Left kidney (tissue), 8 donors: ENCODE measurements at places on chromosomes 5 and 9. TPM values are rescaled to one million over a fixed set of nuclear protein-coding genes. Genes with fewer than 3 reads are reported as not detected.

CCL21 gene
- 18.3 TPM for polyA plus RNA-seq

SAXO1 gene
- polyA plus RNA-seq = 0.20 TPM

HSPB3 gene
- polyA plus RNA-seq = not detected

LIX1 gene
- polyA plus RNA-seq = 4.9 TPM

C9orf43 gene
- polyA plus RNA-seq = 2.3 TPM

PAXX gene
- polyA plus RNA-seq = 23.3 TPM

MAP3K1 gene
- 103 TPM for polyA plus RNA-seq

CSF1R gene
- polyA plus RNA-seq = 11.8 TPM

DNA sequence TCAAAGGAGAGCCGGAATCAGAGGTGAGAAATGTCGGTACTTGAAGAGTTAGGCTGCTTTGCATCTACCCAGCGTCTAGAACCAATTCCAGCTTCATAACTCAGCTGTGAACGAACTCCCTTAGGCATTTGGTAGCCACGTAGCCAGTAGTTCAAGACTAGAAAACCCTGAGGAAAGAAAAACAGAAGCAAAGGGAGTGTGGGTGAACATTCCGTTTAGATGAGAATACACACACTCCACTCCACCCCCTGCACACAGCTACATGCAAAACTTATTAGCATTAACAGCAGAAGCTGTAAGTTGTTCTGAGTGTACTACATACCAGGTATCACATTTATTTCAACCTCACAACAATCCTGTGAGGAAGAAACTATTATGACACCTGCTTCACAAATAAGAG lies 78.3 kb downstream of the SMIM23 start:
- DNase-seq = no peak

DNA sequence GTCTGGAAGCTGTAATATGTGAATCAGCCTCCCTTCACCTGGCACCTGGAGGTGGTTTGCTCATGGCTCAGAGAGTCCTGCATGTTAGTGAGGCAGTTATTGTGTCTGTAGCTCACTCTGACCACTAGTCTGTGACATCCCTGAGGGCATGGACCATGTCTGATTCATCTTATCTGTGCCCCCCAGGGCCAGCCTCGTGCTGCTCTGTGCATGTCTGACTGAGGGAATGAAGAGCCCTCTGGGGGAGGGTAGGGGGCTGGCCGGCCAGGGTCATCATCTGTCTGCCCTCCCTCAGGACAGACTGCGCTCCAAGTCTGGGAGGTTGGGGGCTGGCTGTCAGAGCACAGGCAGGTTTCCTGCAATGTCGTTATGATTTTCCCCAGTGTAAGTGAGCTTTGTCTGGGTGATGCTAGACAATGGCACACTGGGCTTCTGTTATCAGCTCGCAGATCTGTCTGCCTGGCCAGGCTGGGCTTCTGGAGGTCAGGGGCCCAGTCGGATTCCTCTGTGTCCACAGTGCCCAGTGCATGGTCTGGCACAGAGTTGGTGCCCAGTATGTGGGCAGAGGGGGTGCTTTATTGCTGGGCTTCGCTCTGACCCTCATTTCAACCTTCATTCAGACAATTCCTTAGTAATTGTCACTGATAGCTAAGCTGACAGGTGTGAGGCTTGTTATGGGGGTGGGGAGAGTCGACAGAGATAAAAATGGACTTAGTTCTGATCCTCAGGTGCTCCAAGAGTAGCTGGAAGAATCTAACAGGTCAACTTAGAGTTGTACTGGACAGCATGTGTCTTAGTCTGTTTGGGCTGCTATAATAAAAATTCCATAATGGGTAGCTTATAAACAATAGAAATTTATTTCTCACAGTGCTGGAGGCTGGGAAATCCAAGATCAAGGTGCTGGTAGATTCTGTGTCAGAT lies 85.7 kb upstream of the SHB start:
- no peak for DNase-seq

- no peak for DNase-seq
These were observed 123.7 kb downstream of the RANBP17 start for GRCh38 chr5:170985486-170985885.

GRCh38 chr9:77935211-77935610 lies 96.4 kb downstream of the GNAQ start:
- no peak for DNase-seq

- peak; percentile 44 for DNase-seq
These were observed 74.0 kb downstream of the UBAP1 start for GRCh38 chr9:34252670-34253459.

- no peak for DNase-seq
These were observed 80.7 kb downstream of the PRRT1B start for GRCh38 chr9:131625790-131626670.

- no peak for DNase-seq
These were observed 8.8 kb downstream of the FGF18 start for GRCh38 chr5:171428168-171428696.

- DNase-seq = no peak
These were observed 216.3 kb downstream of the TTLL11 start for GRCh38 chr9:121876658-121877271.

- DNase-seq = no peak
These were observed 108.4 kb upstream of the SGCD start for GRCh38 chr5:156218367-156219158.

GRCh38 chr9:134834957-134835419 lies 45.6 kb upstream of the FCN2 start:
- no peak for DNase-seq

GRCh38 chr5:33934176-33934575 lies 2.0 kb upstream of the RXFP3 start:
- no peak for DNase-seq

DNA sequence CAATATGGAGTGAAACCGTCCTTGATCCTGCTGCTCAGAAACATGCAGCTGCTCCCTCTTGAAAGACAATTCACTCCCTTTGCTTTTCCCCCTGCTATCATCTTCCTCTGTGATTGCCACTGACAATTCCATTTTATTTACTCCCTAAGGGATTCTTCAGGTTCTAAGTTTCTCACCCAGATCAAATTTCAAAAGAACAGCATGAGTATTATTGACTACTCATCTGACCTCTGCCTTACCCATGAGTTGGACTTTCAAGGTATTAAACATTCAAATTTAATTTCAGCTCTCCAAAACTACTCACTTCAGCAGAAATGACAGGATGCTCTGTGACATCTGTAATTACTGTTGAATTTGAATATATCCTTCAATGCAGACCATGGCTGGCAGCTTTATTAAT lies 236.5 kb upstream of the HAPLN1 start:
- DNase-seq = no peak

DNA sequence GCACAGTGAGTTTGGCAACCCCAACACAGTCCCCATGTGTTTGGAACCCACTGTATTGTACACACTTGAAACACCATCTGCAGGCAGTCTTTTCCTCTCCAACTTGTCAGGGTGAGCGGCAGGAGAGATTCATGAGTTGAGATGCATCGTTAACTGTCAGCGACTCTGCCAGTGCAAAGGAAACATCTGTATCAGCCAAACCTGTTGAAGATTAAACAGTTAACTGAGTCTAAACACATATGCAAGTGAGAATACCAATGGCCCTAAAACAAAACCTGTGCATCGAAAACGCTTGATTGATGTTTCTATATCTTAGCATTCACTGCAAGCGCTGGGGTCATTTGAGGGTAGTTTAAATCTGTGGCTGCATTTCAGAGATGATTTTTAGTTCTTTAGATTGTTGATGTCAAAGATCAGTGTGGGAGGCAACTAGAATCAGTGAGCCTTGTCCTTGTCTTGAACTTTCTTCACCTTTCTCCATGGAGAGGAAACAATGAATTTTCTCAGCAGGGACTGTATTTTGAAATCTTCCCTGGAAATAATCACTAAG lies 41.3 kb upstream of the PAM start:
- DNase-seq = peak; percentile 68

DNA sequence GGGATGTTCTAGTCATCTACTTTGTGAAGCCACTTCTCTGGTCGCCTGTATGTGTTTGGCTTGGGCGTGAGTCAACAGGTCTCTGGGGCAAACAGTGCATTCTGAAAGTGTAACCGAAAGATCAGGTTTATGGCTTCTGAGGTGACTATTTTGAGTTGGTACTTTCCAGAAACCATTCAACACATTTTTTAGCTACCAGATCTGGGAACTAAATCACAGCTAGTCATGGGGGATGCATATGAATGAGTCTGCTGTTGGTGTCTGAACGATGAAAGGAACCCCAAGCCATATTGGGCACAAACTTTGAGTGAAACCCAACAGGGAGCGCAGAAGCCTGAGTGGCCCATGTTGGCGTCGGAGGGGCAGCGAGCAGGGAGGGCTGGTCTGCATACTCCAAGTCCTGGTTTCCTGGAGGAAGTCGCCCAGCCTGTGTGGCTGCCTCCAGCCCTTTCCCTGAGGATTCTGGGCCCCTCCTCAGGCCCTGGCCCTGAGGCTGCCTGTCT lies 35.3 kb downstream of the UBE2QL1 start:
- DNase-seq = no peak

GRCh38 chr9:13726746-13727145 lies 447.3 kb upstream of the MPDZ start:
- DNase-seq = no peak

GRCh38 chr5:93636837-93637236 lies 53.8 kb downstream of the NR2F1 start:
- no peak for DNase-seq

DNA sequence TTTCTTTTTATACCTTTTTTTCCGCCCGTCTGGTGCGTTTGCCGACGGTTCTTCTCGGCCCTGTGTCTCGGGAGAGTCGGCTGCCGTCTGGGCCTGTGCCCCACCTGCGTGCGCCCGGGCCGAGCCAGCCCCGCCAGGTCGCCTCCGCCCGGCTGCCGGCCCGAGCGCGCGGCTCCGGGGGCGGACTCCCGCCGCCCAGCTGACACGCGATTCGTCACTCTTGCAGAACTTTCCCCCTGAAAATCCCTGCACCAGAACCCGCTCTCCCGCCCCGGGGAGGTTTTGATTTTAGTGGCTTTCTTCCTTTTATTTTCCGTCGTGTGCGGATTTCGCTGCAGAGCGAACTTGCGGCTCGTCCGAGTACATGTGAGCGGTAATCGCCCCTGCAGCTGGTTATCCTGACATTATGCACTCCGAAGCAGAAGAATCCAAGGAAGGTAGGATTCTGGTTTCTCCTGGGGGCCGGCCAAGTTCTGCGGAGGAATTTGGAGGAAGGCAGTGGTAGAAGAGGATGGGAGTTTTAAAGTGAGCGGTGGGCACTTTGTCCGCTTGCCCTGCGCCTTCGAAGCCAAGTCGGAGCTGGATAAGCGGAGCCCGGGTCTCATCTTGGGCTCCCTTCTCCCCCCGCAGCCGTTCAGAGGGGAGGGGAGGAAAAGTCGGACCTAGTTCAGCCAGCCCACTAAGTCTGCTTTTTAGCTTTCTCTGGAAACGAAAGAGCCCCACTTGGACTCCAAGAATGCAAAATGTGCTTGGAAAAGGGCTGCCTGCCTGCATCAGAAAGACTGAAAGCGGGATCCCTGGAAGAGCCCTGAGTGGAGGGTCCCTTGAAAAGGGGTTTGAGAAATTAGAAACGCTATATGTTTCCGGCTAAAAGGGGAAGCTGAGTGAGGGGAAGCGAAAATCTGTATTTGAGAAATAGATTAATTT lies at the start of gene TNFAIP8:
TSS of gene TNFAIP8 (plus strand) at position 335 of the 927 bp plus-strand sequence. CDS start at position 407, 72 bp downstream.
- DNase-seq = peak; percentile 69

DNA sequence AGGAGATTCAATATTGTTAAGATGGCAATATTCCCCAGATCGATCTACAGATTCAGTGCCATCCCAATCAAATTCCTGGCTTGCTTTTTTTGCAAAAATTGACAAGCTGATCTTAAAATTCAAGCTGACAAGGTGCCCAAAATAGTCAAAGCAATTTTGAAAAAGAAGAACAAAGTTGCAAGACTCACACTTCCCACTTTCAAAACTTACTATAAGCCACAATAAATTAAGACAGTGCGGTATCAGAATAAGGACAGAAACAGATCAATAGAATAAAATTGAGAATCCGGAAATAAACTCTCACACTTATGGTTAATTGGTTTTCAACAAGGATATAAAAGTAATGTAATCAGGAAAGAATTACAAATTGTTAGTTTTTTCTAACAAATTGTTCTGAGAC lies 97.1 kb downstream of the NRG2 start:
- no peak for DNase-seq

GRCh38 chr5:174411479-174411819 lies 312.9 kb upstream of the MSX2 start:
- no peak for DNase-seq

DNA sequence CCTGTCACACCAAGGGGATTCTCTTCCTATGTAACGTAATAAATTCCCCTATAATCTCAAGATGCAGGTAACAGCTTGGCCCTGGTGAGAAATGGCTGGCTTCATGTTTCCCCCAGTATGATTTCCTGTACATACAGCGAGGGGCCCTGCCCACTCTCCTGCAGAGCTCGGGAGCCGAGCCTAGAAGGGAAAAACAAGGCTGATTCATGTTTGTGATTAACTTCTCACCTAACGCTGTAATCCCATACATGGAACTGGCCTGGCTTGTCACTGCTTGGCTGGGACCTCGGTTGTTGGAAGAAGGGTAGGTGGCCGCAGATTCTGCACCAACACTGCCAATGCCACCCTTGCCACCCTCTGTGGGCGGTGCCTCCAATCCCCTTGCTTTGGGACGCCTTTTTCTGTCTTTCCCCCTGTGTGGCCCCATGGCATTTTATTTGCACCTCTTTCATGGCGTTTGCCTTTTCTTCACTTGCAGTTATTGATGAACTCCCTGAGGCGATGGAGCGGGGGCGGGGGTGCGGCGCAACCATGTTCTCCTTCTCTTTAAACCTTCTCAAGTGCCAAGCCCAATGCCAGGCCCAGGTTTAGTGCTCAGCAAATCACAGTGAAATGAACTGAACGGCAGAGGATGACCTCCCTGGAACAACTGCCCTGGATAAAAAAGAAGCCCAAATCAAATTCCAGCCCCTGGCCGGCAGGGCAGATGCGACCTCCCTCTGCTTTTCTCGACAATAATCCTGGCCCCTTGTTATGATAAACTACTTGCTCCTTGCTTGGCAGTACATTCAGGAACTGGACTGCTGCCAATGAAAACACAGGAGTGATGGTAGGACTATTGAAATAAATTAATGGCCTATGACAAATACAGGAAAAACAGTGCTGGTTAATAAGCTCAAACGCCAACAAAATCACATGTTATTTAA lies 108.1 kb downstream of the TMEM174 start:
- DNase-seq = peak; percentile 87

- DNase-seq = no peak
These were observed 8.8 kb downstream of the FAM13B start for GRCh38 chr5:138024117-138024516.

GRCh38 chr5:1699394-1699793 lies 100.2 kb downstream of the MRPL36 start:
- DNase-seq = no peak

DNA sequence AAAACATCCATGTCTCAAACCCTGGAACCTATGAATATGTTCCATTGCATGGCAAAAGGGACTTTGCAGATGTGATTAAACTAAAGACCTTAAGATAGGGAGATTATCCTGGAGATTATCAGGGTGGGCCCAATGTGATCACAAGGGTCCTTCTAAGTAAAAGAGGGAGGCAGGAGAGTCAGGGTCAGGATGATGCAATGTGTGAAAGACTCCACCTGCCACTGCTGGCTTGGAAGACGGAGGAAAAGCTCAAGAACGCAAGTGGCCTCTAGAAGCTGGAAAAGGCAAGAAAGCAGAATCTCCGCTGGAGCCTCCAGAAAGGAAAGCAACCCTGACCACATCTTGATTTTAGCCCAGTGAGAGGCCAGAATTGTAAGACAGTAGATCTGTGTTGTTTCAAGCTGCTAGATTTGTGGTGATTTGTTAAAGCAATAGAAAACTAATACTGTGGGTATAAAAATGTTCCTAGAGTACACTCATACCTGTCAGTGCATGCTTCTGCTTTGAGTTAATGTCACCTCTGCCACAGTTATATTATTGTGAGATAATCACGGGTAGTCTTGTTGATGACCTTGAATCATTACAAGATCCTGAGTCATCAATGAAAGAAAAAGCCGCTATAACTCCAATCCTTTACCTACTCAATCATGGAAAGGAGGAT lies 93.5 kb upstream of the TNPO1 start:
- DNase-seq = no peak

GRCh38 chr9:126851286-126851880 lies 9.1 kb upstream of the ZBTB34 start:
- DNase-seq = no peak
